Stimulated activated CD8-positive, alpha-beta memory T cell treated with anti-CD3 and anti-CD28 coated beads, Interleukin-15, amount 100 ng/mL, for 4 hours (primary cell): ENCODE measurements at places on chromosomes 1 and 21.

DNA sequence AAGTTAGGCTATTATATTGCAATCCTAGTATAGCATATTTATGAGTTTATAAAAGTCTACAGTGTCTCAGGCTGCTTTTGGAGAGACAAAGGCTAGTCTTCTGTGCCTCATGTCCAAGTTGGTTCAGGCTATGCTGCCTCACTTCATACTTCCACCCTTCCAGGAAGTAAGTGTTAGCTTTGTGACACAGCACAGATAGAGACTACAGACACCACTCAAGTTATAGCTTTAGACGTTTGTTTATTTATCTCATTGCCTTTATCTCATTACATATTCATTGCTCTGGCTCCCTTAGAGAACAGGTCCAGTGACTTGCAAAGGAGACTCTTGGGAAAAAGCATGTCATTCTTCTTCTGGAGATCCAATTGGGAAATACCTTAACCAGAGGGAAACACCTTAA lies 22.6 kb upstream of the GBP4 start:
- no peak for DNase-seq

DNA sequence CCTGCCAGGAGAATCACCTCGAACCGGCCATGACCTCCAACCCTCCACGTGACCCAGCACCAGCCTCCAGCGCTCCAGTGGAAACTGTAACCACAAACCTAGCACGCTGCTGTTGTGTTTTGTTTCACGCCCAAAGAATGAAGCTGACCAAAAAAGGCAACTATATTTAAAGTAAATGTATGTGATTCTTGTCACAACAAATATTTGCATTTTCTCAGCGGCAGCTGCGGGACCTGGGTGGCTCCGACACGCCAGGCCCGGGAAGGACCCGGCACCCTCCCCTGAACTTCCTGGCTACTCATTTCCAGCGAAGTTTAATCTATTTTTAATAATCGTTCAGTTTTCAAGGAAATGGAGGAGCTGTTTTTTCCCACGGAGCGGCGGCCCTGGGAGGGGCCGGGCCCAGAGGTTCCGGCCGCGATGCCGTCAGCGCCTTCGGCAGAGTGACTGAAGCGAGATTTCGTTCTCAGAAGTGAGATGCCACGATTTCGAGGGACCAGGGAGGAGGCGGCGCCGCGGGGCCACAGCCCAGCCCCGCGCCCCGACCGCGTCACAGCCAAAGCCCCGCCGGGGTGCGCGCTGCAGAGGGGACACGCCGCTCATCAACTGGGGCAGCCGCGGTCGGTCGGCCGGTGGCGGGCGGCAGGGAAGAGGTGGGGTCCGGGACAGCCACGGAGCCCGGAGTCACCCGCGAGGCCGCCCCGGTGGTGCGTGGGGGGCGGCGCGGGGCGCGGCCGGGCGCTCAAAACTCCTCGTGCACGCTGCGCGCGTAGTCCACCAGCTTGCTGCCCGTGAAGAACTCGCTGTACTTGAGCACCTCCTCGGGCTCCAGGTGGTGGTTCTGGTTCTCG lies 3.0 kb upstream of the TNFRSF4 start:
- DNase-seq = no peak

DNA sequence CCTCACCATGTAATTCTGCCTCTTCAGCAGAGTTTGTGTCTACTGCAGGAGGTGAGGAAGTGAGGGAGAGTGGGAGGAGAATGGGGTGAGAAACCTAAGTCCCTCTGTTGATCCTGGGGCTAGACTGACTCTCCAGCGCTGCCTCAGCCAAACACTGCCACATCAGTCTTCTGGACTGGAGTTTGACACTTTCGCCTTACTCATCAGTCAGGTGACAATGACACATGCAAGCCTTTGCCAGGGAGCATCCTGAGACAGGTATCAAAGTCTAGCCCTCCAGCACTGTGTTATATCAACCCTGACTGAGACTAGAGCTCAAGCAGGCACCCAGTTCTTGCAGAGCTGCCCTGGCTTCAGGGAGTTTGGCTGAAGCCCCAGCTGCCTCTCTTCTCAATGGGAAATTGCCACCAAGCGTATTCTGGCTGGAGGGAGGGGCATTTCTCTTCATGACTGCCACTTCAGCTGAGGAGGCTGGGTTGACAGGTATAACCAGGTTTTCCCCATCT lies 33.3 kb upstream of the SUCO start:
- no peak for DNase-seq

DNA sequence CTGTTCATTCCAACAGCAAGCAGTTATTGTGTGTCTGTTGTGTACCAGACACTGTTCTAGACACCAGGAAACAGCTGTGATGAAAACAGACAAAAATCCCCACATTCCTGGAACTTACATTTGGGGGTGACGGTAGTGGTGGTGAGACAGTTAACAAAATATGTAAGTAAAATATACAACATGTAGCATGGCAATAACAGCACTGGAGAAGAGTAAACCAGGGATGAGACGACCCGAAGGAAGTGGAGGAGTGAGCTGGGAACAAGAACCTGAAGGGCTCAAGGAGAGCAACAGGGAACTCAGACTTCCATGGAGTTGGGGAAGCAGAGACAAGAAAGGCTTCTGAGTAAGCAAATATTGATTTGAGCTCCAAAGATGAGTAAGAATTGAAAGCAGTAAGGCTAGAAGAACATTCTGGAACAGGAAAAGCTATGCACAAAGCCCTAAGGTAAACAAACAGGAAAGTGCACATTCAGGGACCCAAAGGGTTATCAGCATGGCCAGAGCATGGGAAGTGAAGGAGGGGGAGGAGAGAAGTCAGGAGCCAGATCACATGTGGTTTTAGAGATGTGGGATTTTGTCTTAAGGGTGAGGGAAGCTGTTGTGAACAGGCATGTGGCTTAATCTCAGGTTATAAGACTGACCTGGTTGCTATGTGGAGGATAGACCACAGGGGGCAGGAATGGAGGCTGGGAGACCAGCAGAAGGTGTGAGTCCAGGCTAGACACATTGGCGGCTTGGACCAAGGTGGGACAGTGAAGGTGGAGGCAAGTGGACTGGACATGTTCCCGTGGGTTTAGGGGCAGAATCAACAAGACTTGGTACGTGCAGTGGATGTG lies 7.3 kb downstream of the CSF1 start:
- DNase-seq = no peak

DNA sequence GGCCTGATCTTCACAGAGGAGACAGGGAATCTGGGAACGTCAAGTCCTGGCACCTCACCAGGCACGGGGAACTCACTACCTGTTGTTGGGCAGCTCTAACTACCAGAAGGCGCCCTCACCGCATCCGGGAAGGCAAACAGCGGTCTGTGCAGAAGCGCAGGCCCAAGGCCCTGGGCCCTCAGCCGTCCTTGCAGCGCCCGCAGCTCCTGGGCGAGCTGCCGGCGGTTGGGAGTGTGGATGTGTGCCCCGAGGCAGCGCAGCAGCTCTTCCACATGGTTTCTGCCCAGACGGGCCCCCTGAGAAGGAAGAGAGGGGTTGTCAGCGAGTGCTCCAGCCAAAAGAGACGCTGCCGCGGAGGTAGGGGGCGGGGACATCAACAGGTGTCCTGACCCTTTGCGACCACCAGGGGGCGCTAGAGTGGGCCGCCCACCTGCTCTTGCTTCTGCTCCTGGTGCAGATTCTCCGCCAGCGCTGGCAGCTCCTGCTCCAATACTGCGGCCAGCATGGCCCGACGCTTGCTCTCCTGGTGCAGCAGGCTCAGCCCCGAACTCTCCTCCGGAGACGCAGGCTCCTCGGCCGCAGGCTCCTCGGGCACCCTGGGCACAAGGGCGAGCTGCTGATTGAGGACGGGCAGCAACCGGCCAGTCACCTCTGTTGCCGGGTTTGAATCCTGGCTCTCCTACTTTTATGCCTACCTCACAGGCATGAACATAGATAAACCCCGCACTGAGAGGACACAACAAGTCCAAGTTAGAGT lies 9.3 kb downstream of the MAP3K6 start:
- no peak for DNase-seq

- no peak for DNase-seq
Observed at GRCh38 chr1:48003741-48004531, 6.8 kb upstream of the TRABD2B start.

- DNase-seq = no peak
Observed at GRCh38 chr1:70767377-70767776, 280.2 kb downstream of the PTGER3 start.

DNA sequence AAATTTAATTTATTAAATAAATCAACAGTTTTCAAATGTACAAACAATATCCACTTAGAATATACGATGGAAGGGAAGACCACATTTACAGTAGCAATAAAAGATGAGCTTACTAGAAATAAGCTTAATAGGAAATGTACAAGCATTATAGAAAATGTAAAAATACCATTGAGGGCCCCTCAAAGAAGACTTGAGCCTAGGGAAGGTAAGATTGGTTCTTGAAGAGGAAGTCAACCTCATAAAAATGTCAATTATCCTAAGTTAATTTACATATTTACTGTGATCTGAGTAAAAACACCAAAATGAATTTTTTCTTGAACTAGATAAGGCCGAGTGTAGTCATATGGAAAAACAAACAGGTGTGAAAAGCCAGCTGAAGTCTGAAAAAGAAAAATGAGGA lies 39.7 kb upstream of the TRIM67 start:
- DNase-seq = no peak

DNA sequence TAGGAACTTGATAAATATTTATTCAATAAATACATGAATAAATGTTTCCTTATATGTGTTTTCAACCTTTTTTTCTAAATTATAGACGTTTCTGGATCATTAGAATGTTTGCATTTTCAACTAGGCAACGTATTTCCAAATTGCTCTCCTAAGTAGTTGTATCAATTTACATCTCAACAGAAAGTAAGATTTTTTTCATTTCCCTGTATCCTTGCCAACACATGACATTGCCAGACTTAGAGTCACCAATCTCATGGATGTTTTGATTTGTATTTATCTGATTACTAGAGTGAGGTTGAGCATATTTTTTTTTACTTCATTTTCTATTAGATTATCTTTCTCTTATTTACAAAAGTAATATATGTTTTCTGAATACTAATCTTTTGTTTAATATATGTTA lies 22.2 kb upstream of the SMG7 start:
- no peak for DNase-seq

- no peak for DNase-seq
Observed at GRCh38 chr1:154801234-154802011, 68.7 kb downstream of the KCNN3 start.

- DNase-seq = no peak
Observed at GRCh38 chr1:23522244-23522982, 8.6 kb downstream of the E2F2 start.
